ENCODE measurements at places on chromosomes 6 and 20.

DNA sequence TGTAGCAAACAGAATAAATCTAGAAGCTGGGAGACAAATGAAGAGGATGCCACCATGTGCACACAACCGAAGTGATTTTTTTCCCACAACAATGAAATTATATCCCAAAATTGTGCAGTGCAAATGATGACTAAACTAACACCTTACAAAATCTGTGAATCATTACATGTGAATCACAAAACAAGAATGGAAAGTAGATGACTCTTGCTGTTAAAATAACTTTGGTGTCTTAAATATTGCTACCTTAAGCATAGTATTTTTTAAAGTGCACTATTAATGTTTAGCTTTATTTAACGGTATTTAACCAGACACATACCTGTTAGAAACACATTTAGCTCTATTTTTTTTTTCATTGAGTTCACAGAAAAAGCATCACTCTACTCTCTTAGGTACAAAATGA, 190.8 kb downstream of the TBC1D32 start:
- no peak for DNase-seq

DNA sequence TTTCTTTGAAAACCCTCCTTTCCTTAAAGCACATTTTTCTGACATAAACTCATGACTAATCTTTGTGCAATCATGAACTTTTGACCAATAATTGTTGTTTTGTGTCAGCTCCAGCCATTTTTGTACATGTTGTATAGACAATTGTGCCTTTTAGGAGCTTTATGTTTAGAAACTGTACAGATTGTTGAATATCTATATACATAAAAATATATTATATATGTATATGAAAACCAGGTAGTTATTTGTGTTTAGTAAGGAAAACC, 125.7 kb upstream of the EDN1 start:
- DNase-seq: no peak

- no peak for DNase-seq
Observed at GRCh38 chr6:41965429-41966213, 24.0 kb upstream of the CCND3 start.

DNA sequence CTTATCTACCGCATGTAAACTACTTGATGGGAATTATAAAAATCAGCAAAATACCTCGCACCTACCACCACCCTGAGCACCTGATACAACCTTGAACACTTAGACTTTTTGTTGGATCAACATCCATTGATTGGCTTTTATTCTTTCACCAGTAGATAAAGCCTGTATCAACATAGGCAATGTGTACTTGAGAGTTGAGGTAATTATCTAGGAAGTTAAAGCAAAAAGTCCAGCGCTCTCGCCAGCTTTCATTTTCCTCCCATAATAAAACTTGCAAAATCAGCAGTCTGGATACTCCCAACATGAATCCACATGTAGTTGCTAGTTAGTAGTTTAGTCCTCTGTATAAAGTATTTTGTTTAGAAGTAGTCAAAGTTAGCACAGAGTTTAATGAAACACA, 132.0 kb upstream of the PRDM1 start:
- no peak for DNase-seq

- peak; percentile 97 for DNase-seq
Observed at GRCh38 chr6:43724914-43725642, 37.5 kb upstream of the MRPS18A start.

- DNase-seq: no peak
Observed at GRCh38 chr6:142784344-142784743, 160.6 kb downstream of the HIVEP2 start.

DNA sequence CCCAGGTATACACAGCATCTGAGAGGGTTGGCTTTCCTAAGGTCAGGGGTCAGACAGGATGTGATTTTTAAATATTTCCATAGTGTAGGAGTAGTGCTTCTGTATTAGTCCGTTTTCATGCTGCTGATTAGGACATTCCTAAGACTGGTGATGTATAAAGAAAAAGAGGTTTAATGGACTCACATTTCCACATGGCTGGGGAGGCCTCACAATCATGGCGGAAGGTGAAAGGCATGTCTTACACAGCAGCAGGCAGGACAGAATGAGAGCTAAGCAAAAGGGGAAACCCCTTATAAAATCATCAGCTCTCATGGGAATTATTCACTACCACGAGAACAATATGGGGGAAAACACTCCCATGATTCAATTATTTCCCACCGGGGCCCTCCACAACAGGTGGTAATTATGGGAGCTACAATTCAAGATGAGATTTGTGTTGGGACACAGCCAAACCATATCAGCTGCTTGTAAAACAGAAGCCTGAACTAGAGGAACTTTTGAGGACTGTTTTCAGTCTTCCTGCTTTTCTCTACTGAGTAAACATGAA, 91.0 kb upstream of the MEI4 start:
- no peak for DNase-seq

GRCh38 chr6:14129575-14129974, 12.0 kb downstream of the CD83 start:
- peak; percentile 78 for DNase-seq

DNA sequence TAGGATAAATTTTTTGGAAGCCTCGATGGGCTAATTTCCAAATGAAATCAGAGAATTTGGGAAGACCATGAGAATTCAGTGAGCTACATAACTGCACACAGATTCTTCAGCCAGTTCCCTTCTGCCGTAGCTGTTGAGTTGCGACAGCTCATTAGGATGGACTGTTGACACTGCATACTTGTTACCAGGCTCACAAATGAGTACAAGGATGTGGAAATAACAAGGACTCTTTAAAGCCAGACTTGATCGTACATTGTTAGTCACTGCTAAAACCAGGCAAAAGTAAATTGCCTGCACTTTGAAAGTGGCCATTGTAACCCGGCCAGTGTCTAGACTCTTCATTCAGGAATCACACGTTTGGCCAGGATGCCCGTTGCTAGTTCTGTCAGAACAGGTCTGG, 37.0 kb downstream of the NDUFAF5 start:
- peak; percentile 58 for DNase-seq

DNA sequence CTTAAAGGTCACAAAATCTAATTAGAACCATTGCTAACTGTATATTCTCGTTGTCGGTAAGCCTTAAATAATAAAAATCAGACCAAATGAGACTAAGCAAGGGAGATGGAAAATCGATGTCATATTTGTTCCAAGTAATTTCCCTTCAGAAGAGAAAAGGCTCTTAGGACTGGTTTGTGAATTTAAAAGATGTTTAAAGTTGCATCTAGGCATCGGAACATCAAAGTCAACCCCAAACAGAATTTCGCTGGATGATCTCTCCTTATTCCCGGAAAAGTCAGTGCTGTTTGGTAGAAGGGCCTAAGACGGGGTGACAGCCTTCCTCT, 63.8 kb downstream of the NPEPL1 start:
- DNase-seq: no peak

DNA sequence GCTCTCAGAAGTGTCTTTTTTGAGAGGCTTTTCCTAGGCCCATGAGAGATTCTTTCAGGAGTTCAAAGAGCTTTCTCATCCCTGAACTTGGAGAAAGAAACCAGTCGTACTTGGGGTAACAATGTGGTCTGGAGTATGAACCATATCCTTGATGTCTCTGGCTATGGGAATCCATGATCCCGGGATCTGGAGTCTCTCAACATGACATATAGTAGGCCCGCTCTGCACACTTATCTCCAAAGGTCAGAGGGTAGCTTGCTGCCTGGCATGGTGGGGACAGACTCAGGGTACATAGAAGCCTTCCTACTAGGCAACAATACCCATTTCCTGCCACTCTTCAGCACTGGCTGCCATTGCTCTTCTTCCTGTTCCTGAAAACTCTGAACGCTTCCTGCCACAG, 42.2 kb upstream of the NFATC2 start:
- DNase-seq: no peak

GRCh38 chr6:6414931-6415330, 94.5 kb upstream of the F13A1 start:
- peak; percentile 40 for DNase-seq

DNA sequence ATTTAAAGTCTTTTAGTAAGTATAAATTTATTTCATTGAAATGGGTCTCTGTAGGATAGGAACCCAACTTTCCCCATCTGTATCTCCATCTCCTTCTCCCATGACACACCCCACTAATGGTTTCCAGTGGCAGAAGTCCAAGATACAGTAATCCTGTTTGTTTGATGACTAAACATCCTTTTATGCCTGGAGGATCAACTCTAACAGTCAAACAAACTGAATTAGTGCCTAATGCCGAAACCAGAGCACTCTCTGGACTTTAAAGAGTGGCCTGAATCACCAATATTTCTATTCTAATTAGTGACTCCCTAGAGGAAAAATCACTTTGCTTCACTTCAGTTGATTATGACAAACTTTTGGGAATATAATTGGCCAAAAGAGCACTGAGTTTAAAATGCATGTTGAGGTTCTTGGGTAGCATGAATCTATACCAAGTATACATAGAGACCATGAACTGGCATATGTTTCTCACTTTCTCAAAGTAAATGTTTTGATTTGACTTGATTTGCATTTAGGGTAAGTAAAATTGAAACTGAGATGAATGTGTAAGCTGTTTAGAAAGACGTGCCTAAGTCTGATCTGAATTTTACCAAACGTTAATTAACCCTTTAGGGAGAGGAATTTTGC, 776.4 kb upstream of the NRSN1 start:
- peak; percentile 89 for DNase-seq

DNA sequence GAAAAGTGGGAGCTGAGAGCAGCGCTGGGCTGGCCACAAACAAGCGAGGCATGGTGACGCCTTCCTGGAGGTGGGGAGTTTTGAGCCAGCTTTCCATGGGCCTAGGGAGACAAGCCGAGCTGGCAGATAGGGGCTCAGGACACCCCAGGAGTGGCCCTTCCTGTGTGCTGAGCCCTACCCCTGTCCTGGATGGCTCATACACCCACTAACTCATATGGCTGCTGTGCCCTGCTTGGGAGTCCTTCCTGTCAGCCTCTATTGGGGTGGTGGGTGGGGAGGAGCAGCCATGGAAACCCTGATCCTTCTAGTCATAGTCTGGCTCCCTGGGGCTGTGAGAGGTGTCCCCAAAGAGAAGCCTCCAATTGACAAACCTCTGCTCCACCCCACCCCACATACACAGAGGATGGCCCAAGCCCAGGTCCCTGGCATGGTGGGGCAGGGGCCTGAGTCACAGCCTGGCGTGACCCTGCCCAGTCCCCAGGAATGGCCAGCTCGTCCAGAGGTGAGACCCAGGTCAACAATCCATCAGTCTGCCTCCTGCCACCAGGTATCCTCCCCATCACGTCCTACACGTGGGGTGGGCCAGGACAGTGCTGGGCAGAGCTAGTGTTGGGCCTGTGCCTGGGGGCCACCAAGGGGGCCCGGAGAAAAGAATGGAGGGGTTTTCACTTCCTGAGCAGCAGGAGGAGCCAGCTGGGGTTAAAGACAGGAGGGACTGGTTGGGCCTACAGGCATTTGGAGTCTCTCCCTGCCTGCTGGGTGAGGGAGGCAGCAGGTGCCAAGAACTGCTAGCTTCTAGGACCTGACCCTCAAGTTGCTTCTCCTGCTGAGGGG, 52.2 kb downstream of the MRPL14 start:
- DNase-seq: no peak

DNA sequence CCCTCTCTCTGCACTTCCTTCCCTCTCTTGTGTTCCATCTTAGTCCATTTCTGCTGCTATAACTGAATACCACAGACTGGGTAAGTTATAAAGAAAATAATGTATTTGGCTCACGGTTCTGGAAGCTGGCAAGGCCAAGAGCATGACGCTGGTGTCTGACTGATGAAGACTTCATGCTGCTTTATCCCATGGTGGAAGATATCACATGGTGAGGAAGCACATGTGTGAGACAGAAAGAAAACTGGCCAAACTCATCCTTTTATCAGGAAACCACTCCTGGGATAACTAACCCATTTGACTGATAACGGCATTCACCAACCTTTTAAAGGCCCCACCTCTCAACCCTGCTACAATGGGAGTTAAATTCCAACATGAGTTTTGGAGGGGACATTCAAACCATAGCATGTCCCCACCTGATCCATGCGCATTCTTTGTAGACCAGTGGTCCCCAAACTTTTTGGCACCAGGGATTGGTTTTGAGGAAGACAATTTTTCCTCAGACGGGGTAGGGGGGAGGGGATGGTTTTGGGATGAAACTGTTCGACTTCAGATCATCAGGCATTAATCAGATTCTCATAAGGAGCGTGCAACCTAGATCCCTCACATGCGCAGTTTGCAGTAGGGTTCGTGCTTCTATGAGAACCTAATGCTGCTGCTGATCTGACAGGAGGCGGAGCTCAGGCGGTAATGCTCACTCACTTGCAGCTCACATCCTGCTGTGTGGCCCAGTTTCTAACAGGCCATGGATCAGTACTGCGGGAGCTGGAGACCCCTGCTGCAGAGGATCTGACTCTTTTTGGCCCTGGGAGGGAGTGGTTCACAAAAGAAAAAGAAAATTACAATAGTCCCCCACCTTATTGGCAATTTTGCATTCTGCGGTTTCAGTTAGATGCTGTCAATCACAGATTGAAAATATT, 71.7 kb upstream of the RNF24 start:
- DNase-seq: no peak

DNA sequence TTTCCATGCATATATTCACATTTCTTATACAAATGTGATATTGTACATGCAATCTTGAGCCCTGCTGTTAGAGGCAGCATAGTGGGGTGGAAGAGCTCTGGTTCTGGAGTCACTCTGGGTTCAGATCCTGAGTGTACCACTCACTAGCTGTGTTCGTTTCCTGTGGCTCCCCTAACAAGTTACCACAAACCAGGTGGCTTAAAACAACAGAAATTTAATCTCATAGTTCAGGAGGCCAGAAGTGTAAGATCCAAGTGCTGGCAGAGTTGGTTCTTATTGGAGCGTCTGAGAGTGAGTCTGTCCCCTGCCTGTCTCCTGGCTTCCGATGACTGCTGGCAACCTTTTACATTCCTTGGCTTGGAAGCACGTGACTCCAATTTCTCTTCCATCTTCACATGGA, 115.6 kb downstream of the MAP3K7 start:
- no peak for DNase-seq

GRCh38 chr6:46796848-46797580, 3.8 kb downstream of the MEP1A start:
- no peak for DNase-seq

- no peak for DNase-seq
Observed at GRCh38 chr6:53513519-53513966, 31.4 kb downstream of the GCLC start.

DNA sequence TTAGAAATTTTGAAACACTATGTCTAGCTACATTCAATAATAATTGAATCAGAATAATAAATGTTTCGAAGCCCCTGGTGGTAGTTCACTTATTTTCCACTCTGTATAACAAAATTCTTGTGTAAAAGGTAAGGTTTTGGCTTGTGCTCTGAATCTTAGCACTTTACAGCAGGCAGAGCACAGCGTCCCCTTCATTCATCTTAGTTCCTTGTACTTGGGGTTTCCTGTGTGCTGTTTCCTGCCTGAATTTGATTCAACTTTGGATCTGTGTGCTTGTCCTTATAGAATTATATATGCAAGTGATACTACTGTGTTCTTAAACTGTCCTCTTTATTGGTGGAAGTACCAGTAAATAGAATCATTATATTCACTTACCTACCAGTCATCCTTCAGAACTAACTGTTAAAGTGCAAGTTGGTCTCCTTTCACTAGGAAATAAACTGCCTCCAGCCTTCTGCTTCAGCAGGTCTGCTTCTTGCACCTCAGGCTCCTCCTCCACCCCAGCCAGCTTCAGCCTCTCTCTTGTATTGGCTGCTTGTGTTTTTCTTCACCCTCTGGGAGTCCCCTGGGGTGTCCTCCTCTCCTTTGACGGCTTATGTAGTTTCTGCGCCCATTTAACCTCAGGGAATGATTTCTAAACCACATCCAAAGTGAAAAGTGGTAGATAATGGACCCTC, 28.8 kb upstream of the TULP4 start:
- DNase-seq: peak; percentile 70
